Activated effector memory CD4-positive, alpha-beta T cell treated with anti-CD3 and anti-CD28 coated beads, Interleukin-2, amount 50 U/mL, for 16 hours (primary cell): ENCODE measurements at places on chromosomes 7 and 10.

DNA sequence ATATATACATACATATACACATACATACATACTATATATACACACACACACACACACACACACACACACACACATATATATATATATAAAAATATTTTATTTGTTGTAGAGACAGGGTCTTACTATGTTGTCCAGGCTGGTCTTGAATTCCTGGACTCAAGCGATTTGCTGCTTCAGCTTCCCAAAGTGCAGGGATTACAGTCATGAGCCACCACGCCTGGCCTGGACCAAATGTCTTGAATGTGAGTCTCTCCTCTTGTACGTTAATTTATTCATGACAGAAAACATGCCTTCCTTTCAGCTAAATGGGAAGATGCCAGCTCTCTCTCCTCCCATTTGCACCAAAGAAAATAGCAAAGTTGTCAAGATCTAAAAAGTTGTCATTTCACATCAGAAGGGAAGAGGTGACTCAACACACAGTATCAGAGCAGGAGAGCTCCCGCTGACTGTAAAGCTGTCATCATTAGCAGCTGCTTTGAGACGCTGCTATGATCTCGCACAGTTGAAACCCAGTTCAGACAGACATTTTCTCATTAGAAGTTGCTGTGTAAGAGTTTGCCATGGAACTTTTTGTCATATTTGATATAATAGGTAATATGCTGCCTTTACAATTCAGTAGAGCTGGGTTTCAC, 224.3 kb downstream of the SFMBT2 start:
- DNase-seq, result no peak

GRCh38 chr10:69307434-69307833, 29.1 kb downstream of the HK1 start:
- DNase-seq, result no peak

GRCh38 chr10:111990734-111991133, 192.8 kb downstream of the GPAM start:
- no peak for DNase-seq

- no peak for DNase-seq
Measured at GRCh38 chr10:29668628-29669027, 33.9 kb upstream of the SVIL start.

- DNase-seq, result no peak
Measured at GRCh38 chr10:85527616-85528317, 838.8 kb downstream of the GRID1 start.
